Tibial nerve (tissue), 4 donors: ENCODE measurements at places on chromosomes 12 and 14. TPM values are rescaled to one million over a fixed set of nuclear protein-coding genes. Genes with fewer than 3 reads are reported as not detected.

GRCh38 chr14:59634617-59635016 is 58.0 kb upstream of the CCDC175 start:
- DNase-seq = no peak

DNA sequence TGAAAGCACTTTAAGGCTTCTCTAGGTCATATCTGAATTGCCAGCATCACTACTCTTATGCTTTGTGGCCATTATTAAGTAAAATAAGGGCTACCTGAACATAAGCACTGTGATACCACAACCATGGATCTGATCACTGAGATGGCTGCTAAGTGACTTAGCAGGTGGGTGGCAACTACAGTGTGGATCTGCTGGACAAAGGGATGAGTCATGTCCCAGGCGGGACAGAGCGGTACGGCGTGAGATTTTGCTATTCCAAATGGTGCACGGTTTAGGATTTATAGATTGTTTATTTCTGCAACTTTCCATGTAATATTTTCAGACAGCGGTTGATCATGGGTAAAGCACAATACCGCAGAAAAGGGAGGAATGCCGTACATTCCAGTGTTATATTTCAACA is 39.4 kb downstream of the MLXIP start:
- no peak for DNase-seq

Gene OLR1
- total RNA-seq = 2.7 TPM

Gene TAS2R7
- total RNA-seq = not detected

DNA sequence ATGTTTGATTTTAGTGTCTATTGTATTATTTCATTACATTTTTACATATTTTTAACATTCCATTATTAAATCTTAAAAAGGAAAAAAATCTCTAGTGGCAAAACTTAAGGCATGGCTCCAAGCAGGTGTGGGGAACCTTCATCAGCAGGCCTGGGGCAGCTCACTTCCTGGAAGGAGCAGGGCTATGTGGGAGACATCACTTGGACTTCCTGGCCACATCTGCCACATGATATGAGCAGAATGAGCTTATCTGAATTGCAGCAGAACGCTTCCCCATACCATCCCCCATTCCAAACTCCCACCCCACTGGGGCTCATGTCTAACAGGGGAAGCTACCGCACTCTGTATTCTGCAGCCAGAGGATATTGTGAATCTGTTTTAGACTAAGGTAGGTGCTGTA is 35.0 kb upstream of the KCNA1 start:
- no peak for DNase-seq

DNA sequence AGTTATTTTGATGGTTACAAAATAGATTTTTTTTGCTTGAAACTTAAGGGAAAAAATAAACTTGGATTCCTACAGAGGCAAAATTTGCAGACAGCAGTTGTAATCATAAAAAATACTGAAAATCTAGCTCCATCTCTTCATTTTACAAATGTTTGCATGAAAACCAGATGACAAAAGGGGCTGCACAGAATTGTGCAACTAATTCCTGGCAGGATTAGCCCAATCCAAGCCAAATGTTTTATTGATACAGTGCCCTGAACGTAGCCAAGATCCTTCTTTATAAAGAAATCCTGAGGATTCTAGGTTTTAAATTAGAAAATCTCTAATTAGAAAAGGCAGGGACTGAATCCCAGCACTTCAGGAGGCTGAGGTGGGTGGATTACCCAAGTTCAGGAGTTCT is 356.4 kb upstream of the SEL1L start:
- DNase-seq = no peak

DNA sequence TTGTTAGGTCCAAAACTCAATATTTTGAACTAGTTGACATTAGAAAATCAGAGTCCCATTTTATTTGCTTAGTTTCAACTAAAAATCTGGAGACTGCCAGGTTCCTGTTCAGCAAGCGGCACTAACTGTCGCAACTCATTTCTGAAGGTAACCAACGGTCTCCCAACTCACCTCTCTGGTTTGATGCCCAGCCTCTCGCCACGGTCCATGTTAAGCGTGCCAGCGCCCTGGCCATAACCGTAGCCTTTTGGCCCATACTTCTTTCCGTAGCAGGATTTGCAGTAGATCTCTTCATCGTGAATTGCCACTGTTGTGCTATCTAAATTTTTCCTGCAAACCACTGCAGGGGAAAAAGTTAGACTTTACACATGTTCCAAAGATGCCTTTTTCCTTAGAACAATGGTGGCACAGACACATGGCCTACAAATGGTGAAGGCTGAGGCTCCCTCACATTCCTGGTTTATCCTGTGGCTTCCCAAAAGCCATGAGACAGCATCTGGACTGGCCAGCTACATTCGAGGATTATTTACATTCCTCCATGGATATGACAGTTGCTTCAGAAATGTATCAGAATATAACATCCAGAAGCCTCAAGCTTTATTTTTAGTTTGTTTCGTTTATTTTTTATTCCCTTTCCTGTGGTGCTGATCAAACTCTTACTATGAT is 15.7 kb downstream of the CSRP2 start:
- DNase-seq = no peak

Gene LTBR
- total RNA-seq = 134 TPM

DNA sequence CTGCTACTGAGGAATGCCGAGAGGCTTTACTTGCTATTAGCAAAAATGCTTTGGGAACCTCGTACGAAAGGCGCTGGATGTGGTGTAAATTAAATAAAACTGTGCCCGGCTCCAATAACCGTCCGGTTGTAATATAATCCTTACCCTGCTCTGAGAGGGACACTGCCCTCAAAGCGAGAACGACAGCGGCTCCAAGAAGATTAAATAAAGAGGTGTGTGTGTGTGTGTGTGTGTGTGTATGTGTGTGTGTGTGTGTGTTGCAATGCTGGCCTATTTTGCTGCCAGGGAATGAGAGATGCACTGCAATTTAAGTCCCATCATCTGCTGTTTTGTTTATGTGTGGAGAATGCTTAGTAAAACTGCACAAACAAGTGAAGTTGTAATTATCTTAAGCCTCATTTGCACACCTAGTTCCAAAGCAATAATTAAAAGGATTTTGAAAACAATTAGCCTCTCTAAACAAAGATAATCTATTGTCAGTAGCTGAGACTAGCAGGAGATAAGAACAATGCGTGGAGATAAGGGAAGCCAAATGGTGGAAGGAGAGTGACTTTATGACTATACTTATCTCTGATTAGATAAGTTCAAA is 1.2 kb upstream of the SIX1 start:
- DNase-seq = no peak

Gene CPNE8
- 20.5 TPM for total RNA-seq

- no peak for DNase-seq
These were observed 780.9 kb downstream of the RPS29 start for GRCh38 chr14:48805315-48805714.

GRCh38 chr12:132411457-132411856 is 78.5 kb upstream of the FBRSL1 start:
- no peak for DNase-seq

Gene KRT86
- not detected for total RNA-seq

GRCh38 chr12:79938843-79939242 is 3.9 kb upstream of the PPP1R12A start:
- no peak for DNase-seq

Gene WNT5B
- 18.1 TPM for total RNA-seq

- no peak for DNase-seq
These were observed 31.9 kb downstream of the ERG28 start for GRCh38 chr14:75628816-75629215.

DNA sequence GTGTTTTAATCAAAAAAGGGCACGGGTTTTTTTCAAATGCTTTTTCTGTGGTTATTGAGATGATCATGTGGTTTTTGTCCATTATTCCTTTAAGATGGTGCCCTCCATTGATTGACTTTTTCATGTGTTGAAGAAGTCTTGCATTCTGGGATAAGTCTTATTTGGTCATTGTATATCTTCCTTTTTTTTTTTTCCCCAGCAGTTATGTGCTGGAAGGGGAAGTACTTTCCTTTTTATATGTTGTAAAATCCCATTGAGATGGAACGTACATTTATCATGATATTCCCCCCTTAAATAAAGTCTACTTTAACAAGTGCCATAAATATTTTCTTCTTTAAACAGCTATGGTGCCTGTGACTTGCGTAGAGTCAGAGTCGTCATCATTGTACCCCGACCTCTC is 24.8 kb upstream of the MUCL1 start:
- DNase-seq = no peak

Gene RNASE7
- not detected for total RNA-seq

- no peak for DNase-seq
These were observed 23.6 kb upstream of the UTP20 start for GRCh38 chr12:101256266-101256665.

DNA sequence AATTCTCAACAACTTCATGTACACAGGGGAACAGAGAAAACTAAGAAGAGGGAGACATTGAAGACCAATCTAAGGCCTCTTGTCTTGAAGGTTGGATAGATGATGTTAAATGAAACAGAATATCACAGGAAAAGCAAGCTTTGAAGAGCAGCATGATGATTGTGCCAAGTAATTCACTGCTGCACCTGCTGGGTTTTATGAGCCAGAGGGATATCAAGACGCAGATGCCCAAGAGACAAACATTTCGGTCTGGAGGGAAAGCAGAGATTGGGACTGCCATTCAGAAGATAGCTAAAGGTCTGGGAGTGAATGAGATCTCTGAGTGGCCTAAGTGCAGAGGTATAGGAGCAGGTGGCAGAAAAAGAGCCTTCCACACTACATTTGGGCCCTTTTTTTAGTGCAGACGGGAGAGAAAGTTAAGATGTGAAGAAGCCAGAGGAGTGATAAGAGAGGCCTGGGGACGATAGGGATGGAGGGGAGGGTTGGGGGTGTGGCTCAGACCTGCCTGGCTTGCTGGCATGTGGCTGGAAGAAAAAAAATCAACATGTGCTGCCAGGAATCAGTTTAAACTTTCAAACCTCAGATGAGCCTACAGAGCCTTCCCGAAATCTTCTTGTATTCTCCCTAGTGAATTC is 200.6 kb downstream of the AEBP2 start:
- no peak for DNase-seq

GRCh38 chr12:92778525-92778924 is 75.7 kb downstream of the PLEKHG7 start:
- no peak for DNase-seq

Gene MGP
- total RNA-seq = 187 TPM

Gene OR4E2
- not detected for total RNA-seq

Gene NKX2-8
- not detected for total RNA-seq

Gene EMC9
- 9.2 TPM for total RNA-seq

DNA sequence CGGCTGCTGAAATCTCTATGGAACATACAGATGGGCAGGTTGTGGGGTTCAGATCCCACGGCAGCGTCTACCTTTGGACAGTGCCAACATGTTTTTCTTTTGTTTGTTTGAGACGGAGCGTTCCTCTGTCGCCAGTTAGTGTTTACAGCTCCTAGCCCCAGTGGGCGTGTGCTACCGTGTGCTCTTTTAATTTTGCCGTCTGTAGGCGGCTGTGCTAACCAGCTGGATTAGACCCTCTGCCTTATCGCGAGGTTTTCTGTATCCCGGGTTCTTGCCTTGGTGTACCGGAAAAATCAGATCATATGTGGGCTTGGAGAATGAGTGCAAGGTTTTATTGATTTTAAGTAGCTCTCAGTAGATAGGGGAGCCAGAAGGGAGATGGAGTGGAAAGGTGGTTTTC is 9.8 kb upstream of the GALNT6 start:
- no peak for DNase-seq

GRCh38 chr12:9588749-9589148 is 19.0 kb downstream of the KLRB1 start:
- no peak for DNase-seq

Gene NOS1
- 25.1 TPM for total RNA-seq

Gene SLC10A1
- not detected for total RNA-seq

DNA sequence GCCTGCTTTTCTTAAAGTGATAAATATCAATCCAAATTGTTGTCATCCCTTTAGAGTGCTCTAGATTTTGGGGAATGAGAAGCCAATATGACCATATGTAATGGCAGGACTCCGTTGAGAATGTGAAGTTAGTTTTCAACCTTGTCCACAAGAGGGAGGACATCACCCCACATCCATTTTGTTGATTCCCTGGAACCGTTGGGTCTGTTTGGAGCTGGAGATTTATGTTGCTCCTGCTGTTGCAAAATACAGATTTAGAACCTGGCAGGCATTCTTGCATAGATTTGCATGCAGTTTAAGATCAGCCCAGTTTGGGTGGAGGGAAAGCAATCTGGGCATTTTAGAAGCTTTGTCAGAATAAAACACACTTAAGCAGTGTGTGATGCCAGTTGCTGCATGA is 620.1 kb downstream of the NRXN3 start:
- DNase-seq = no peak

- no peak for DNase-seq
These were observed 187.3 kb downstream of the CHST11 start for GRCh38 chr12:104643819-104644669.

GRCh38 chr12:123035841-123036240 is 55.4 kb downstream of the ARL6IP4 start:
- DNase-seq = no peak

Gene PLEKHH1
- 10.2 TPM for total RNA-seq

Gene OR6C75
- total RNA-seq = not detected

Gene FAR2
- 8.6 TPM for total RNA-seq

- DNase-seq = no peak
These were observed 19.5 kb upstream of the NUBPL start for GRCh38 chr14:31541702-31542101.

- no peak for DNase-seq
These were observed 9.8 kb downstream of the RBP5 start for GRCh38 chr12:7118881-7119280.

Gene GDF3
- not detected for total RNA-seq

- DNase-seq = no peak
These were observed 19.8 kb downstream of the LEMD3 start for GRCh38 chr12:65189028-65189718.

Gene RFLNA
- 11.4 TPM for total RNA-seq

Gene KRT85
- not detected for total RNA-seq

Gene AVPR1A
- 5.4 TPM for total RNA-seq

DNA sequence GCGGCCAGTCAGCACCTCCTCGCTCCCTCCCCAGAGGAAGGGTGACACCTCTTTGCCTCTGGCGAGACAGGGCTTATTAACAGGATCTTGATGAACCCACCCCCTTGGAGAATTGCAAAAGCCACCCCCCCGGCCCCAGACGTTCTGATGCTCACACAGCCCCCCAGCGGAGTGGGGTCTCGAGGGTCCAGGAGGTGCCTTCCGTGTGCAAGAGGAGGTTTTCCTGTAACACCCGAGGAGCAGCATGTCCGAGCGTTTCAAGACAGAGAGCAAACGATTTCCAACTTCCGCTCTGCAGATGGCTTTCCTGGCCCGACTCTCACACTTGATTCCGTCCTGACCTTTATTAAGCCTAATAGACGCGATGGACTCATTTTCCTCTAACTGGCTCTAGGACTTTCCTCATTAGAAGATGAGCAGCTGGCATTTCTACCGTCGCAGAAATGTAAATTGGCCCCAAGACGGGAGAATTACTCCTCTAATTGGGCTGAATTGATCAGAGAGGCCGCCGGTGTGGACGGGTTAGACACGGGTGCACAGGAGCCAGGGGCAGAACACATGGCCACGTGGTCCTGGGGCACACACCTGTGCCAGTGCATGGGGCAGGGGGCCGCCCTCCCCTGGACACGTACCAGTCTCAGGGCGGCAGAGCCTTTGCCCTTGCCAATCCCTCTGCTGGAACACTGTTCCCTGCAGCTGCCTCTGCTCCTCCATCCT is 84.4 kb downstream of the NOC4L start:
- DNase-seq = no peak
